ENCODE measurements at places on chromosomes 1 and 21.
A peak's percentile ranks its signal among the peaks of the same experiment; 100 is the strongest.

- DNase-seq, result peak; percentile 1
Observed at GRCh38 chr1:117339866-117340700, 27.2 kb upstream of the MAN1A2 start.

DNA sequence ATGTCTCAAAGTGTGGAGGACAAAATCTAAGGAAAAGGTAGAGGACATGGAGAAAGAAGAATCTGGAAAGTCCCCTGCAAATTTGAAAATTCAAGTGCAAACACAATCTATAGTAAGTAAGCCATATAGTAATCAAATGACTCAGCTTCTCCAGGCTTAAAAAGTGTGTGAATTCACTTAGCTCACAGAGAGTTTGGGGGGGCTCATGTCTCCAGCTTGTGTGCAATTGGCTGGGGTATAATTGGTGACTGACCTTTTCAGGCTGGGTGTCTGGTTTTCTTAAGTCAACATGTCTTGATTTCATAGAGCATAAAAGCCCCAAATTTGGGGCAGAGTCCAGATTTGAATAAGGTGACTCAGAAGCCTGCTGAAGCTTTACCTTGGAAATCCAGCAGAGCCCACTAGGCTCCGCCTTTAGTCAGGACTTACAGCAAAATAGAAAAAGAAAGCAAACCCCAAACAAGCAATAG is 8.6 kb downstream of the CLDN14 start:
- DNase-seq, result no peak

DNA sequence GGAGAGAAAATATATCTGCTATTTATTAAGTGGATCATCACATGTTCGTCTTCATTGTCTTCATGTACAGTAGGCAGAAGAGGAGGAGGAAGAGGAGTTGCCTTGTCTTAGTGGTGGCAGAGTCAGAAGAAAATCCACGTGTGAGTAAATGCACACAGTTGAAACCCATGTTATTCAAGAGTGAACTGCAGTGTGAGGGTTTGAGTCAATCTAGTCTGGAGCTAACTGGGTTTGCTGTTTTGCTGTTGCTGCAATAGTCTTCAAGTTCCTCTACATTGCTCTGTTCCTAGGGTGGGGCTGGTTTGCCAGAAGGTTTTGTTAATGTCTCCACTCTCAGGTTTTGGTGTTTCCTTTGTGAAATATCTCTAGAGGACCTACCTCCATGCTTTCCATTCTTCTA is 3.1 kb upstream of the CD1A start:
- DNase-seq, result no peak

- DNase-seq, result no peak
Observed at GRCh38 chr1:202302166-202302565, 39.6 kb downstream of the UBE2T start.

DNA sequence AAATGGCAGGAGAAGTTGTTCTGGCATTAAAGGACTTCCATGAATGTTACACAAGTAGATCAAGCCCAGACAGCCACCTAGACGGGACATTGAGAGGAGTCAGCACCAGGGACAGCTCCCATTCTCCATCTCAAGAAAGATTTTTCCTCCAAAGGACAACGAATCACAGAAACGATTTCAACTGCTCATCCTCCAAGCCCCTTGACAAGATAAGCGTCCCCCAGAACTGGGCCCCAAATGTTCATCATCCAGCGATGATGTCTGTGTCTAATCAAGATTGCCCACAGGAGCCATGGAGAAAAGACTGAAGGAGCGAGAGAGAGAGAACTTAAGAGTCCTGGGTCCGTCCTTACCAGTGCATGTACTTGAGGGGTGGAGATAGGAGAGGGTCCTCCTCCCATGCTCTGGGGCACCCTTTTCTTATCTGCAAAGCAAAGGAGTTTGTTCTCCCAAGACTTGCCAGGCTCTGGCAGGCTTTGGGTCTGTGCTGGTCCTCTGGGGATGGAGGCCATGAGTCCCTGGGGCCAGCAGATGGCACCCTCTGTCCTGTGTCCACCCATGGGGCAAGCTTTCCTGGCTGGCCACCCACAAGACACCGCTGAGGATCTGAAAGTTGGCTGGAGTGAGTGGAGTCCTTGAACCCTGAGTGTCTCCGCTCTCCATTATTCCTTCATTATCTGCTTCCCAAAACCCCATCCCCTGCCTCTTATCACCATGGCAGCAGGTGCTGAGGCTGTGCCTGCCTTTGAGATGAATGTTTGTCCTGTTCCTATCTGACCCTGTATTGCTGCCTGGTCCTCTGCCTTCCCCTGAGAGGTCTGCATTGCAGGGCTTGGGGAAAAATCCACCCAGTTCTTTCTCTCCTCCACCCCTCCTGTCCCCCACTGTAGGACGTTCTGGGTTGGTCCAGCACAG is 164.6 kb downstream of the ACTL8 start:
- DNase-seq, result no peak

DNA sequence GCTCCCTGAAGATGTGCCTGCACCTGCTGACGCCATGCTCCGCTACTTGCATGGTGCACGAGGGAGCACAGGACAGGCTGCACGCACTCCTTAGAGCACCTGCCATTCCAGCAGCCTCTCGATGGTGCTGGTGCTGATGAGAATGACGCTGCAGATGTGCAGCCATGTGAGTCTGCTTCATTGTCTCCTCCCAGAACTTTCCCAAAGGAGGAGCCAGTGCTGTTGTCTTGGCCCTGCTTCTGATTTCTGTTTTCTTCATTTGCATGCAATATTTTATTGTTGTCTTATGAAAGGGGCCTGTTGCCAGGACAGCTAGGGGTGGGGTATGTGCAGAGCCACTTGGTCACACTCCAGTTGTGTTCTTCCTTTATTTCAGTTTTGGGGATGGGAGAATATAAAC is 70.1 kb downstream of the PCBP3 start:
- no peak for DNase-seq

Measured in stimulated activated naive CD4-positive, alpha-beta T cell treated with Interleukin-2 at 50 U/mL for 16 hours (primary cell).